Anterior cingulate cortex (tissue), 58 donors: ENCODE measurements at places on chromosomes 5 and 9.

GRCh38 chr5:105475401-105475800, 1912.8 kb upstream of the NUDT12 start:
- DNase-seq, result no peak

DNA sequence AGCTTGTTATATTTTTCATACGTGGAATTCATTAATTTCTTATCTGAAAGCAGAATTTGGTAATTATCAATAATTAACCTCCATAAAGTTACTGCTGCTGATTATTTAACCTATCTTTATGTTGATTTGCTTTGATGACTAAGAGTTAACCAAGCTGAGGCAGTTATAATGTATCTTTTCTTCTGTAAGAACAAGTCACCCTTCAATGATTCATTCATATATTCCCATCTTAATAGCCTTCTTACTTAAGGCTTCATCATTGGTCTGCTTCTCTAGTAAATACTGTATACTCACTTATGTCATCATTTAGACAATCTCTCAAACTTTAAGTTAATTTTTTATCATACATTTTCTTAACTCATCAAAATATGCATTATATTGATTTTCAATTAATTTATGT, 592.2 kb downstream of the ANXA1 start:
- no peak for DNase-seq

- no peak for DNase-seq
Measured at GRCh38 chr9:28212979-28213378, 639.7 kb upstream of the C9orf72 start.

DNA sequence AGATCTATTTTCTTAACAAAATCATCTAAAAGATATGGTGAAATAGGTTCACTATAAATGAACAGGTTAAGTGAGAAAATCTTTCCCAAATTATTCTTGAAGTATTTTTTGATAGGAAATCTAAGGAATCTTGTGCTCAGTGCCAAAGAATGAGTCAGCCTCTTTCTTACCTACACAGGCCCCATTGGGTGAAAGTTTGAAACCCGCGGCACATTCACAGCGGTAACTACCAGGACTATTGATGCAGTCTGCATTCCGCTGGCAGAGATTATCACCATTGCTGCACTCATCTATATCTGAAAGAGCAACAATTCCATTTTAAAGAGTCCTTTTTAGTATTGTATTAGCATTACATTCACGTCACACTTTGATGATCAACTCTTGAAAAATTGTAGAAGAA, 221.8 kb downstream of the SLC12A2 start:
- no peak for DNase-seq

GRCh38 chr9:111825468-111826145, 30.9 kb upstream of the SHOC1 start:
- DNase-seq, result no peak

- no peak for DNase-seq
Measured at GRCh38 chr9:126510564-126510963, 103.2 kb upstream of the LMX1B start.

DNA sequence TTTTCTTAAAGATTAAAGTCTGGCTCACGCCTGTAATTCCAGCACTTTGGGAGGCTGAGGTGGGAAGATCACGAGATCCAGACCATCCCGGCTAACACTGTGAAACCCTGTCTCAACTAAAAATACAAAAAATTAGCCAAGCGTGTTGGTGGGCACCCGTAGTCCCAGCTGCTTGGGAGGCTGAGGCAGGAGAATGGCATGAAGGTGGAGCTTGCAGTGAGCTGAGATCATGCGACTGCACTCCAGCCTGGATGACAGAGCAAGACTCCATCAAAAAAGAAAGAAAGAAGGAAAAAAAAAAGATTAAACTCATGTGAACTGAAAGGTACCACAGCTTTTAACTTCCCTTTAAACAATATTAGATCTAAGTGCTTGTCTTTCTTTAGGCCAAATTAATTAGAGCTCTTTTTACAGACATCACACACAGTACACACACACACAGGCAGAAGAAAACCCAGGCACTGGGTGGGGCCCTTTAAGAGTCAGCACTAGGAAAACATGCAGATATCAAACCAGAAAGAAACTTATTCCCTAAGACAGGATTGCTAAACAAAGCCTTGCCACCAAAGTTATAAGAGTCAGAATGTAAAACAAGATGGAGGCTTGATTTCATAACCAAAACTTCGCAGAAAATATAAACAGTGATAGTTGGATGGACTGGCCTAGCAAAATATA, 29.3 kb upstream of the UHRF2 start:
- DNase-seq, result no peak
